ENCODE measurements at places on chromosomes 12 and 14.

DNA sequence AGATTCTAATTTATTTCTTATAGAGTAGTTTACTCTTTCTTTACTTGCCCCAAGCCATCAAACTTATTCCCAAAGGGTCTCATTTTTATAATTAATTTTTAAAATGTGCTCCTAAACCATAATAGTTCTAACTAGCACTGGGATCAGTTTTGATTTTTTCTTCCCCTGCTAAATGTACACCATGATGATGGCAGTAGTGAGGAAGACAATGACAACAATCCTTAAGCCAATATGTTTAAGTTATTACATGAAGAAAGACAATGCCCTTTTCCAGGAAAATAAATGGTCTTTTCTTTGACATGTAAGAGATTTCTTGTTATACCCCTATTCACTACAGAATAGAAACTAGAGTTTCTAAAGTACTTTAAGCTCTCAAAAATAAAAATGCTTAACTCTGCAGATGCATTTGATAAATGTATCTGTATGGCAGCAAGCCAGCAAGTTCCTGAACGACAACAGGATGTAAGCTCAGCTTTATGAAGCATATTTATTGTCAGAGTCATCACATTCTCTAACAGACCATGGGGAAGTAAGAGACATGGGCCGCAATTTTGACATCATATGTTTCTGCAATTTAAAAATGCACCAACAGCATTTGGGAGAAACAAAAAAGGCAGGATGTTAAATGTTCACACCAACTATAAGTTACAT, 36.0 kb upstream of the SNX6 start:
- DNase-seq, result peak; percentile 88

- DNase-seq, result peak; percentile 26
Observed at GRCh38 chr12:6020930-6021329, 75.9 kb upstream of the ANO2 start.

DNA sequence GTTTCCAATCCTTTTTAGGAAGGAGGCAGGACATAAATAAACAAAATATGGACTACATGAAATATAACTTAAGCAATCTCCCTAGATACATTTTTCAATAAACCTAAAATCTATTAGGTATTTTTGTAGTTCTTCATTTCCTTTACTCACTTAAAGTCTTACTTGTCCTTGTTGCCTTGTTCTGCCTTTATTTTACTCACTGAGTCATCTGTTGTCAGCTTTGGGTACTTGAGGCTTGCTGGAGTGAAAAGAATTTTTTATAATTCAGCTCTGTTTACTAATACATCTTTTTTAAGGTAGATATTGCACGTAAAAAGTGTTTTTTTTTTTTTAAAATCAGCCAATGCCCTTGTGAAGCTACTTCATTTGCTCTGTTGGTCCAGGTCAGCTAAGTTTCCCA, 216.2 kb downstream of the PELI2 start:
- no peak for DNase-seq

GRCh38 chr14:24053548-24054323, 1.9 kb downstream of the CARMIL3 start:
- DNase-seq, result no peak

DNA sequence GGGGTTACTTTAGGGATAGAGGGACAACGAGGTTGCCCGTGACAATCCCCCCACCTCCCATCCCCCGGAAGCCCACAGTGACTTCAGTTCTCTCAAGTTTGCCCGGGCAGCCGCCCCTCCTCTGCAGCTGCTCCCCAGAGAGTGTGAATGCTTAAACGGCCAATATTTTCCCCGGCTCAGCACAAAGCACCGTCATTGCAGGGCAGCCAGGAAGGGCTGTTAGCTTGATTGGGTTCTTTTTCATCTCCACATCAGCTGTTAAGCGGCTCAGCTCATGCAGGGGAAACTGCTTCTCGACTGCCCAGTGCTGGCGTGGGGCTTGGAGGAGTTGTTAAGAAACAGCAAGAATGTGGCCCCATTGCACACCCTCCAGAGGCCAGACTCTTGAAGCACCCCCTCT, 120.5 kb upstream of the NCOR2 start:
- DNase-seq, result peak; percentile 91

DNA sequence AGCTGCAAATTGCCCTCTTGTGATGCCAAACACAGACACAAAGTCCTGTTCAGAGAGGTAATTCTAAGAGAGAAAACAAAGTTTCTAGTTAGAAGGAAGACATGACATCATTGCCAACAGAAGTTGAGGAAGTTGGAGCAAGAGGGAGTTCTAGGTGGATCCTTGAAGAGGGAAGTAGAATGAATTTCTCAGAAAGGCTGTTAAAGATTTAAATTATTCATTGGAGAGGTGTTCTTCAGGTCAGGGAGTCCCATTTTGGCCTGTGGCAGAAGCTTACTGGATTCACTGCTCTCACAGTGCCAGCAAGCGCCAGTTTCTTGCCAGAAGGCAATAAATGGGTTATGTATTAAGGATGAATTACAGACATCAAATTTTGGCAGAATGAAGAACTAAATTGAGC, 15.3 kb downstream of the TSFM start:
- DNase-seq, result no peak

DNA sequence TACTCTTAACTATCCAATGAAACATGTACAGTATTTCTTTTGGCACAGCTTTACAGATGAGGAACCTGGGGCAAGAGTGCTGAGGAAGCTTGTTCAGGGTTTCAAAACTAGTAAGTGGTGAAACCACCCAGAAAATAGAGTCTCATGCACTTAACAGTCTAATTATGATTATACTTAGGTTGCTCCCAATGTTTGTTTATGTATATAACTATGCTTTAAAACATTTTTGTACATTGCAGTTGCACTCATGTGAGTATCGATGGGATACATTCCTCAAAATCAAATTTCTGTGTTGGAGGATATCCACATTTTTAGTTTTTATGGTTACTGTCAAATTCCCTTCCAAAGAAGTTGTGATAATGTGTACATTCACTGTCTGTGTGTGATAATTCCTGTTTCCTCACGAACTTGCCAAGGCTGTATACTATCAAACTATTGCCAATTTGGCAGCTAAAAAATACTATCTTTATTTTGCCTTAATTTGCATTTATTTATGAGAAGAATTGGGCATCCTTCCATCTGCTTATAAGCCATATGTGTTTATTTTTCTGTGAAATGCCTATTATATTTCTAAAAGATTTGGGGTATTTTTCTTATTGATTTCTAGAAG, 143.9 kb upstream of the SSTR1 start:
- peak; percentile 24 for DNase-seq

DNA sequence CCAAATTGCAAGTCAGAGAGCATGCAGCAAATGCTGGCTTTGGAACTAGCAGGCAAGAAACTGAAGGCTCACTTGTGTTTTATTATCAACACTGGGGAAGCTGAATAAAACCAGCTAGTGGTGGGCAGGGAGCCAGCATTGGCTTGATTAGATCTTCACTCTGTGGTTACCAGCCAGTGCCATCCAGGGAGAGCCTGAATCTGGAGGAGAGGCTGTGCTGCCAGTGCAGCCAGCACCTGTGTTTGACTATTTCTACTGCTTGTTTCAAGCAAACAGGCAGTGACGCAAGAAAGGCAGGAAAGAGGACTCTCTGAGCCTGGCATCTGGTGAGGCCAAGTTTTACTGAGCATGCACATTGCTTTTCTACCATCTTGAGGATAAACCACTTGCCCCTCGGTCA, 247.0 kb downstream of the PHLDA1 start:
- peak; percentile 21 for DNase-seq

DNA sequence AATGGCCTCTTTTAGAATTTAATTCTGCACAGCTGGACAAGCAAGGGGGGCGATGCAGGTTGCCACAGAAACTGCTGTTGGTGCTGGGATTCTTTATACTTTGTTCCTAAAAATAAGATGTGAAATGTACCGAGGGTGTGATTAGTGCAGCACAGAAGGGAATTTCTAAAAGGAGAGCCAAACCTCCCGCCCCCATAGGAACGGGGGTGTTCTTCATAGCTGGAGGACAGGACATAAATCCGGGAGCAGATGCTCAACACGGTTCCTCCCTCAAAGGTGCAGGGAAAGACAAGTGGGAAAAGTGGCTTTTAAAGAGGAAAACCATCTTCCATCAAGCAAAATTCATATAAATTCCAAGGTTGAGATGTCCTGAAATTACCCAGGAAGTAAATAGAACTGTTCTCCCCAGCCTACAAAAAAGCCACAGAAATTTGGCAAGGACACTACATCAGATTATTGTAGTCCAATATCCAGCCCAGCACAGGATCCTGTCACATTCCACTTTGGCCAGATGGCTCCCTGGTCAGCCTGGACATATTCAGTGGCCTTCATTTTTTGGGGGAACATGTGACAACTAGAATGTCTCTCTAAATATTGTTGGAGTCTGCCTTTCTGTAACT, 51.4 kb upstream of the TMX1 start:
- DNase-seq, result peak; percentile 51

DNA sequence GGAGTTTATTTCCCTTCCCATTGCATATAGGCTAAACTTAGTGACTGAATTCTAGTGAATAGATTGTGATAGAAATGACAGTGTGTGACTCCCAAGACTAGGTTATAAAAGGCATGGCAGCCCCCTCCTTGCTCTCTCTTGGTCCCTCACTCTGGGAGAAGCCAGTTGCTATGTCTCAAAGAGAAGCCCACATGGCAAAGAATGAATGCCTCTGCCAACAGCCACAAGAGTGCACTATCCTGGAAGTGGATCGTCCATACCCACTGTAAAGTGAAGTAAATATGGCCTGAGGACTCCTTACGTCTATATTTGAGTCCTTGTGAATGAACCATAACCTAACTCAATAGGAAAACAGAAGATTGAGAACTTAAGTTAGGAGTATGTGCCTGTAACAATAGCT, 35.4 kb upstream of the HMGA2 start:
- no peak for DNase-seq

GRCh38 chr12:19739195-19739776, 300.0 kb downstream of the AEBP2 start:
- peak; percentile 85 for DNase-seq

GRCh38 chr12:2453076-2453760, 341.6 kb upstream of the FKBP4 start:
- no peak for DNase-seq

GRCh38 chr14:93533842-93534241, 103.1 kb downstream of the UNC79 start:
- peak; percentile 66 for DNase-seq

DNA sequence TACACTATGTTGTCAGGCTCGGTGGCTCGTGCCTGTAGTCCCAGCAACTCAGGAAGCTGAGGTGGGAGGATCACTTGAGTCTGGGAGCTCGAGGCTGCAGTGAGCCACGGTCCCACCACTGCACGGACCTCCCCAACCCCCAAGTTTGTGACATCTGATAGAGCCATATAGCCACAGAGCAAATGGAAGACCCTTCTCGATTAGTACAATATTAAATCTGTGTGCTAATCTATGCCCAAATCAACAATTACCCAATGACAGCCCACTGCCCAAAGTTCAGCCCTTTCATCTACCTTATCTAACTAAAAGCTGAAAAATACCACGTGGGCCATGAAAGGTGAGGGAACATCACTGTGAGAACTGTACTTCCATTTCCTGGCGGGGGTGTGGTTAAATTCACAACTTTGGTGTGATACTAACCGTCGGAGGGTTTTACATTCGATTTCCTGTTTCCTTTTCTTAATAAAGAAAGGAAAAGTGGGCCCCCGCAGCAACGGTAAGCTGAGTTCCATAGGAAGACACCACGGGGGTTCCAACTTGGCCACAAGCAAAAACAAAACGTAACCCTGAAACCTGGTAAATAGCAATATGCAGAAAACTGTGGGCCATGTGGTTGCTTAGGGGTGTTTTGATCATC, 31.2 kb upstream of the FOS start:
- DNase-seq, result no peak

- peak; percentile 68 for DNase-seq
Observed at GRCh38 chr14:35339761-35340406, 47.7 kb downstream of the PSMA6 start.

- peak; percentile 31 for DNase-seq
Observed at GRCh38 chr12:4825011-4825858, 84.5 kb upstream of the KCNA1 start.

GRCh38 chr12:27001663-27002062, 12.5 kb downstream of the TM7SF3 start:
- peak; percentile 40 for DNase-seq

- no peak for DNase-seq
Observed at GRCh38 chr14:62445570-62445969, 599.7 kb downstream of the KCNH5 start.

DNA sequence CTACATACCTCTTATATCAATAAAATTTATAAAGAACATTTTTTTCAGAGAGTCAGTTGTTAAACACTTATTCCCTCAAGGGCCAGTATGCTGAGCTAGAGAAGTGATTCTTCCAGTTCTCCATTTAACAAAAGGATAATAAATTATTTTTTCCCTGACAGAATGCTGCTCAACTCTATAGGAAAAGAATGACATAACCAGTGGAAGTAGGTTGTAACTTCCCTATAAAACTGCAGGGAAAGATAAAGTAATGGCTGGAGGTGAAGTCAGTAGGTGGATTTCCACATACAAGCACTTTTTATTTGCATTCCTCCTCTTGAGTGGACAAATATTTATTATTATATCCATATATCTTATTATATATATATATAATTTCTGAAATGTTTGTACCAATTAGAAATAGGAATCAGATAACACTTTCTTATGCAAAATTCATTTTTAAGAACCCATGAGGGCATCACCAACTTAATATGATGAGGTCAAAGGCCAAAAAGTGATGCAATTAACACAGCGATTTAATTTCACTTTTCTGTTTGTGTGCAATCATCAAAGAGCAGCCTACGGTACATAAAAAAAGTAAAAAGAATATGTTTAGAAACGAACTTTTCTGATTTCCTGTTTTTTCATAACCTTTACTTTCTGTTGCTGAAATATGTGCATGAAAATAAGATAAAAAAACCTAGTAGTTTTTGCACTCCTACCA, 175.3 kb downstream of the PRKD1 start:
- no peak for DNase-seq

- DNase-seq, result peak; percentile 56
Observed at GRCh38 chr14:79947440-79948054, 263.8 kb downstream of the DIO2 start.

- peak; percentile 2 for DNase-seq
Observed at GRCh38 chr12:90773491-90773890, 181.5 kb downstream of the CCER1 start.

GRCh38 chr12:51635346-51635745, 44.3 kb downstream of the SCN8A start:
- no peak for DNase-seq

- no peak for DNase-seq
Observed at GRCh38 chr12:103505371-103506236, 9.8 kb upstream of the C12orf42 start.

DNA sequence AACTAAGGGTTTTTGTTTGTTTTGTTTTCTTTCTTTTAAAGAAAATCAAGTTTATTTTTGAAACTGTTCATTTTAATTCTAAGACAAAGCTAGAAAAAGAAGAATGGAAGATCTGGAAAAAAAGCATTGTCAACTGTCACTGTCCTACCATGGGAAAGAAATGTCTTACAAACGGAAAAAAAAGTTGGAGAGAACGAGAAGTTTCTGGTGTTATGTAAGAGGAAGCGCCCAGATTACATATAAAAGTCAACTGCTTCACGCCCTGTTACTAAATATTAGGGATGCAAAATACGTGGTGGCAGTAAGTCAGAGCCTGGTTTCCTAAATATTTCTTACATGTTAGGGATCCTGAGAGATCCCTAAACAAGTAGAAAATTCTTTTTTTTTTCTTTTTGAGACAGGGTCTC, 14.3 kb upstream of the FBXL14 start:
- DNase-seq, result peak; percentile 79

DNA sequence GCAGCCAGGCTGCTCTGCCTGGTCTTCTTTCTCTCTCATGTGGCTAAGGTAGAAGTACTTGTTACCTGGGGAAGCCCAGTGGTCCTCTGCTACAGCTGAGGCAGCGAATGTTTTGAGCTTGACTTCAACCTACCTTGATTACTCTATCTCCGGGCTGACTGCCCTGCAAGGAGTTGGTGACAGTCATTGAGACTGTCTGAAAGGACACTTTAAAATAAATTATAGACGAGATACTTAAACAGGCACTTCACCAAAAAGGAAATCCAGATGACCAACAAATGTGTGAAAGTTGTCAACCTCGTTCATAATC, 474 bp upstream of the CIT start:
- no peak for DNase-seq

Measured in muscle of leg (tissue), 16 donors.